PC-3 (cell line): ENCODE measurements at places on chromosomes 6 and 20.

- DNase-seq: no peak
Measured at GRCh38 chr6:9335431-9335830, 900.1 kb upstream of the SLC35B3 start.

DNA sequence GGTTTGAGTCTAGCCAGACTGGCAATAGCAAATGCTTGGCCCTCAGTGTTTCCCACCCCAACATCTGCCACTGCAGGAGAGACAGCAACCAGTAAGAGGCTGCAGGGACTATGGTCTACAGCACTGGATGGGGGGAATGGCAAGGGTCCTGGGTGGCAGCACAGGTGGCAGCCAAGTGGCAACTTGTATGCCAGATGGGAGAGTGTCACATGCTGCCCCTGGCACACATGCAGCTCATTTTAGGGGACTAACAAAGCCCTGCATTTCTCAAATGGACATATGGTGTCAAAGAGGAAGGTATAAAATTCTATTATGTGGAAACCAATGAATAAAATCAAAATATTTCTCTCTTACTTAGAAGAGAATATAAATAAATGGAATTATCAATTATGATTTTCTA, 298.7 kb upstream of the MARCKS start:
- DNase-seq: no peak

GRCh38 chr6:69542494-69542893, 254.3 kb downstream of the LMBRD1 start:
- DNase-seq: no peak

DNA sequence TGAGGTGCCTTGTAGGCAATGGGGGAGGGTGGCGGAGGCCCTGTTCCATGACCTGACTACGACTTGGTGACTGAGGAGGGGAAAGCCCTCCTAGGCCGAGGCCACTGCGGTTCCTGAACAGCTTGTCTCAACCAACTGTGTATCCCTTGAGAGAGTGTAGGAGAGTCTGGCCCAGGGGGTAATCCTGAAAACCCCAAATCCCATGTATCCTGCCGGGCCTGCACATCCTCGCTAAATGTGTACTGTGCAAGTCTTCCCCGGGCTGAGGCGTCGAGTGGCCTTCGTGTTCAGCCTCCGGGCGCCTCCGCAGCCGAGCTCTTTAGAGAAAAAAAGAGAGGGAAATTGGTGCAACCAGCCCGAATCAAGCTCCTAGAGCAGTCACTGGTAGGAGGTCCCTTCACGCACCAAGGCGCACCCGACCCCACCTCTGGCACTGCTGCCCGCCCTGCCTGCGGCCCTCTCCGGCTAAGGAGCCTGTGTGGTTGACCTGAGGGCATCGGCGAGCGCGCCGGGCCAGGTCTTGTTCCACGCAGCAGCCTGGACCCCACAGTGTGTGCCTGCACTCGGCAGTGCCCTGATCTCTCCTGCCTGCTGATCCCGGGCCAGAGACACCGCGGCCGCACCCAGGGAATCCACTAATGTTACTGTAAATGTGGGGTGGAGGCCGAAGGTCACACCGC, 7.3 kb downstream of the SIM1 start:
- DNase-seq: no peak

DNA sequence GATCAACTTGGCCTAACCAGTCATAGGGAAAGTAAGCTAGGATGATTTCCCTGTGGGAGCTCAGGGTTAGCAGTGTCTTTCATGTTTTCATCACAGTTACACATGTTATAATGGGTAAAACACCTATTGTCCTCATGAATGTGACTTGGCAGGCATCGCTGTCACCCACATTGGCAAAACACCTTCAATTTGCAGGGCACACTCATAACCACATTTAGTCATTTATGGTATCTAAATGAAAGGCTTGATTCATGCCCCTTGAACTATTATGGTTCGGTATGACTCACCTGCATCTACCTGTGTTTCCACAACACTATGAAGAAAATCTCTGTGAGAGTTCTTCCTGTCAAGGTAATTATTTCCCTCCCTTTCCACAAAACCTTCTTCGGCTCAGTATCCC, 49.2 kb downstream of the FRK start:
- peak; percentile 80 for DNase-seq

DNA sequence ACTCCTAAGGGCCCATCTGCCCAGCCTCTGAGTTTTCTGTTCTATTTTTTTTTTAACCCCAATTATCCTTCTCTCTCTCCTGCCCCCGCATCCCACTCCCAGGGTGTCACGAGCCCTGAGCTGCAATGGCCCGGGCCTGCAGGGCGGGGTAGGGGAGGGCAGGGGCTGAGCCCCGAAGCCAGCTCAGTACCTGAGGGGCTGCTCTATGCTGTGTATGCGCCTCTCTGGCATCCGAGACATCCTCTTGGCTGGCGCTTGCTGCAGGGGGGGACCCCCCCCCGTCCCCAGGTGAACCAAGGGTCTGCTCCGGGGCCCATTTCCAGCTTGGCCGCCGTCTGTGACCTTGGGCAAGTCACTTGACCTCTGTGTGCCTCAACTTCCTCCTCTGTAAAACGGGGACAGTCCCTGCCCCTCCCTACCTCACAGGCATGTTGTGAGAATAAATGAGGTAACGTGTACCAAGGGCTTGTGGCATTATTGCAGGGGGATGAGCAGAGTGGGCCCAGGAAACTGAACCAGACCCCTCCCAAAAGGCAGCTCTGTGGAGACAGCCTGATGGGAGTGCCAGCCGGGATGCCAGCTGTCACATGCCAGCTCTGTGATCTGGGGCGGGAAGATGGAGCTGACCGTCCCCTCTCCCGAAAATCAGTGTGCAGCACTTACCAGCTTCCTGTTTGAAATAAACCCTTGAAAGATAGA, 13.0 kb upstream of the MYL9 start:
- DNase-seq: no peak
